ENCODE measurements at places on chromosomes 12 and 14.

GRCh38 chr14:64954491-64955240 is 12.1 kb upstream of the GPX2 start:
- DNase-seq: no peak

DNA sequence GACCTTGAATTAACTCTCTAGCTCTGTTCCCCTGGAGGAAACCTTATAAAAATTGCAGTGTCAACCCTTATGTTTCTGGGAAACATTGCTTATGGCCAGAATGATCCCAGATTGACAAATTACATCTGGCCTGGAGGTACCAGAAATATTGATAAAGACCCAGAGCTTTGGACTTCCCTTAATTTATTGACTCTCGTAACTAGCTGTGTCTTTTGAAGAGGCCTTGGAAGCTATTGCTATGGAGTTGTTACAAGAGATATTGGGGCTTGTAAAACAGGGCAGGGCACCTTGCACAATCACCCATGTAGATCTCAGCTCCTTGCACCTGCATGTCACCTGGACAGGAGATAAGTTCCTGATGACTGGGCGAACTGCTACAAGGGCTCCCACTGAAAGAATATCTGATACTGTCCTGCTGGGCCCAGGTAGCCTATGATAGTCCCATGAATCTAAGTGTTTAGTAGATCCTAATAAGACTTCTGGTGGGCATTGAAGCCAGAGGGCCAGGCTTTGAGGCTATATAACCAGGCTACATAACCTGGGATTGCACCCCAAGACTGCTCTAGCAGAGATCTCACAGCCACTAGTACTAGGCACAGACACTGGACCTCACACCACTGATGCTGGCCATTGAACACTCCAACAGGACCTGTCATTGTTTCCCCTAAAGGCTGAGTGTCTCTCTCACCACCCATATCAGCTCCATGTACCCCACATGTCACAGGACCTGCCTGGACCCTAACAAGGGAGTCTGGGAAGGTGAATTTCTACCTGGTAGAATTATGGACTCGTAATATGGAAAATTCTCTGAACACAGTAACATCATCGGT is 135.7 kb upstream of the PWP1 start:
- DNase-seq: no peak

GRCh38 chr14:92551044-92551841 is 37.7 kb downstream of the RIN3 start:
- no peak for DNase-seq

GRCh38 chr12:130937063-130937462 is 16.6 kb upstream of the ADGRD1 start:
- DNase-seq: no peak

DNA sequence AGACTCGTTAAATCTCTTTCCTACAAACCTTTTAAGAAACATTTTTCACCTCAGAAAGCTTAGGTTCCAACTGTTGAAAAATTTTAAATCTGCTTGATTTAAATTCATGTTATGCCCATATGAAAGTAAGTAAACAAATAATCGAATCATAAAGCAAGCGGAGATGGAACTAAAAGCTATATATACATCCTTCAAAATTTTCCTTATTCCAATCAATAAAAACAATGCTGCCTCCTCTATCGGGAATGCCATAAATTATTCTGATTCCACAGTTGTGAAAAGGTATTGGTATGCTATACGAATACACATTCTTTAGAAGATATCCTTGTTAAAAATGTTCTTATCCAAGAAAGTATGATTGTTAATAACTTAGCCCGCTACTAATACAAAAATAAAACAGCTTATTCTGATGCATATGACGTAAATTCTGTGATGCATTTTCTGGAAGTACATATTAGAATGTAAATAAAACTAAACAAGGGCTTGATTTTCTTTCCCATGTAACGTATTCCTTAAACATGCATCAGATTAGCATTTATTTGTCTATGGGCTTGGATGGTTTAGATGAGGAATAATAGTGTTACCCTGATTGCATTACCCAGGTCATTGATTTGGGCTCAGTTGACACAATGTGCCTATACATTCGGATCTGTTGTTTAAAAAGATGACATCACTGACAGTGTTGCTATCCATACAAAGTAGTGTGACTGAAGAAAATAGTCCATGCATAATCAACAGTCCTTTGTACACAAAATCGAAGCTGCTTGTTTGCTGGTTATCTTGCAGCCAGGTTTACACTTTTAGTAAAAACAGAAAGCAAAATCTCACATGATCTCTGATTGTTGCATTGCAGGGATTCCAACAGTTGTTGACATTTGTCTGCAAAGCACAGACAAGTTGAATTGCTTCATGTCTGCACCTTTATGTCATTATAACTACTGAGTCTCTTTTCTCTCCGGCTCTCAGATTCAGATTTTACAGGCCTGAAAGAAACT is 656 bp upstream of the DTD2 start:
- DNase-seq: no peak
